Subcutaneous adipose tissue (tissue), 4 donors: ENCODE measurements at places on chromosomes 13 and 19. TPM values are rescaled to one million over a fixed set of nuclear protein-coding genes. Genes with fewer than 3 reads are reported as not detected.

The ZNF723 gene
- not detected for total RNA-seq

The RFPL4AL1 gene
- not detected for total RNA-seq

The GARIN5A gene
- not detected for total RNA-seq

The PRRG2 gene
- total RNA-seq, result 0.75 TPM

The DIS3 gene
- 30.4 TPM for total RNA-seq
